Activated CD4-positive, alpha-beta T cell treated with anti-CD3 and anti-CD28 coated beads for 36 hours (primary cell): ENCODE measurements at places on chromosomes 12 and 14. TPM values are rescaled to one million over a fixed set of nuclear protein-coding genes. Genes with fewer than 3 reads are reported as not detected.

- DNase-seq: no peak
Observed at GRCh38 chr12:28456934-28457710, 266.9 kb downstream of the CCDC91 start.

DNA sequence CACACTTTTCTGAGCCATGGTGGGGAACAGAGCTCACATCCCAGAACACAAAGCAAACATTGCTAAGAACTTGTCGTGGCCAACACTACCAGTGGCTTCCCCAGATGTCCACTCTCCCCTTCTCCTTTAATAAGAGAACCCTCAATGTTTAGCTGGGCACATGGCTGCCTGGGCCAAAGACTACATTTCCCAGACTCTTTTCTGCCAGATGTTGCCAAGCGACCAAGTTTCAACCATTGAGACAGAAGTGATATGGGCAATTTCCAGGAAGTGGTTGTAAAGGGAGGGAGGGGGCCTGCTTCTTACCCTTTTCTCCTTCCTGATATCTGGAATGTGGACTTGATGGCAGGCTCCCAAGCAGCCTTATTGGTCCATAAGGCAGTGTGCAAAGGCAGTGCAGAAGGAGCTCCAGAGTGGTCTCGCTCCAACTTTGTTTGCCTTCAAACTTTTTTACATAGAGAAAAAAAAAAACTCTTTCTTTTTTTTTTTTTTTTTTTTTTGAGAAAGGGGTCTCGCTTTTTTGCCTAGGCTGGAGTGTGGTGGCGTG, 24.9 kb upstream of the JDP2 start:
- no peak for DNase-seq

The BRF1 gene
- 28.1 TPM for total RNA-seq

DNA sequence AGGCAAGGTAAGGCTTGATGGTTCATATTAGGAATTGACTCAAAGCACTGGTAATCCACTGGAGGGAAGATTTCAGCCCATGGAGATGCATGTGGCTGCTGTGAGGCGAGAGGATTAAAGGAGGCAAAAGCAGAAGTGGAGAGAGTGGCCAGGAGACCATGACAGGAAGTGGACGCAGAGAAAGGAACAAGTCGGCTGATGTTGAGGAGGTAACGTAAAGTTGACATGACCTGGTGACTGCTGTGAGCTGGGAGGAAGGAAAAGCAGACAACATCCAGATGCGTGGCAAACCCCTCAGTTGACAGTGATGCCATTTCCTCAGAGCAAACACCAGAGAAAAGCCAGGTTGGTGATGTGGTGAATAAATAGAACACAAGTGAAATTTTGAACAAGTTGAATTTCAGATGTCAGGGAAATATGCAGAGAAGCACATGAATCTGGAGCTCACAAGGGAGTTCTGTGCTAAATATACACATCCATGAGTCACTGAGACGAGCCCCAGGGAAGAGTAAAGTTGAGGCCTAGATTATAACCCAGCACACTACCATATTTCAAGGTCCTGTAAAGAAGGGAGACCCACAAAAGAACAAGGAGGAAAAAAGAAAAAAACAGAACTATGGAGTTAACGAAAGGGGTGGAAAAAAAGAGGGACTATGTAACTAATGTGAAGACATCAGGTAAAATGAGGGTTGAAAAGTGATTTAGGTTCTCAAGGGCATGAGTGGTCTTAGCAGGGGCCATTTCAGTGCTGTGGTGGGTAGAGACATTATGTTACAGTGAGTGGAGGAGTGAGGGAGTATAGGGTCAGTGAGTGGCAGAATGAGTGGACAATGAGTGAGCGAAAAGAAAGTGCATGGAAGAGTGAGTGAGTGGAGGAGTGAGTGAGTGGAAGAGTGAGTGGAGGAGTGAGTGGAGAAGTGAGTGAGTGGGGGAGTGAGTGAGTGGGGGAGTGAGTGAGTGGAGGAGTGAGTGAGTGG, 61.6 kb upstream of the GZMB start:
- no peak for DNase-seq

GRCh38 chr12:8658346-8658745, 4.3 kb downstream of the MFAP5 start:
- DNase-seq: no peak

GRCh38 chr12:133057446-133057845, 20.1 kb downstream of the ZNF84 start:
- no peak for DNase-seq

The KIF5A gene
- total RNA-seq: 1.3 TPM

The ENDOU gene
- not detected for total RNA-seq

GRCh38 chr14:96104469-96105057, 65.4 kb downstream of the C14orf132 start:
- no peak for DNase-seq

The CLEC9A gene
- not detected for total RNA-seq

The CDH24 gene
- total RNA-seq: 0.82 TPM

- no peak for DNase-seq
Observed at GRCh38 chr14:94646481-94646880, 34.3 kb downstream of the SERPINA3 start.

DNA sequence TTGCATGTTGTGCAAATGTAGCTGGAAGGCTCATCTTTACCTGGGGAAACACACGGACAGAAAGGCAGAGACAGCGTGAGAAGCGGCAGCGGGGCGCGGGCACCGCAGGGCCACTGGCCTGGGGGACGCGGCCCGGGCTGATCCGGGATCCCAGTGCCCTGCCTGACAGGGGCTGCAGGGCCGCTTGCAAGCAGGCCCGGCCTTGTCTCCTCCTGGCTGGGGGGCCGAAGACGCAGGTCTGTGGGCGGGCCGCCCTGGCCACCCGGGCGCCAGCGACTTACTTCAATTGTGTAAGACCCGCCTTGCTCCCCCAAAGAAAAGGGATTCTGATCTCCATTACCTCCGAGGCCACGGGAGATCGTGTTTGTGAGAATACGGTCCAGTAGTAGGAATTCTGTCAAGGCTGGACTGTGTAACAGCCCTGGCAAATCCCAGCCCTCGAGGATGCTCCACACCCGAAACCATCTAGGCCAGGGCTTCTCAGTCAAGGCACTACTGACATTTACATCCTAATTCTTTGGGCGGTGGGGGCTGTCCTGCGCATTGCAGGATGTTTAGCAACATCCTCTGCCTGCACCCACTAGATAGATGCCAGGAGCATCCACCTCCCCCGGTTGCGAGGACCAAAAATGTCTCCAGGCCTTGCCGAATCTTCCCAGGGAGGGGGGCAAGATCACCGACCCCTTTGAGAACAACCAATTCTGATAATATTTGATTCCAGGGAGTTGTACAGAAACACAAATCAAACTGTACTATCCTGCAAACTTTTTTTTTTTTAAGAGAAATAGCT, 95.6 kb downstream of the BCL11B start:
- no peak for DNase-seq

The STON2 gene
- total RNA-seq: 0.05 TPM

- peak; percentile 64 for DNase-seq
Observed at GRCh38 chr12:93244514-93245077, 133.1 kb upstream of the NUDT4 start.

The AQP2 gene
- not detected for total RNA-seq

DNA sequence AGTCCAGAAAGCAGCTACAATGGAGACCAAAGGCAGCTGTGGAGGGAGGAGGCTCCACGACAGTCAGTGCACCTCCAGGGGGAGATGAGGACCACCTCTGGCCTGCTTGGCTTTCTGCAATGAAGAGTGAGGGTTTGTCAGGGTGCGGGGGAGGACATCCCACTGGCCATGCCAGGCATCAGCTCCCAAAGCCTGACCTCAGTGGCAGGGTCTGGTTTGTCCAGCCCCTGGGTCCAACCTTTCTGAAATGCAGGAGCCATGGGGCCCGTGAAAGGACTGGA, 35.2 kb downstream of the SLC6A12 start:
- no peak for DNase-seq

- DNase-seq: no peak
Observed at GRCh38 chr12:120831648-120832267, 72.4 kb downstream of the SPPL3 start.

The RNASE8 gene
- not detected for total RNA-seq

DNA sequence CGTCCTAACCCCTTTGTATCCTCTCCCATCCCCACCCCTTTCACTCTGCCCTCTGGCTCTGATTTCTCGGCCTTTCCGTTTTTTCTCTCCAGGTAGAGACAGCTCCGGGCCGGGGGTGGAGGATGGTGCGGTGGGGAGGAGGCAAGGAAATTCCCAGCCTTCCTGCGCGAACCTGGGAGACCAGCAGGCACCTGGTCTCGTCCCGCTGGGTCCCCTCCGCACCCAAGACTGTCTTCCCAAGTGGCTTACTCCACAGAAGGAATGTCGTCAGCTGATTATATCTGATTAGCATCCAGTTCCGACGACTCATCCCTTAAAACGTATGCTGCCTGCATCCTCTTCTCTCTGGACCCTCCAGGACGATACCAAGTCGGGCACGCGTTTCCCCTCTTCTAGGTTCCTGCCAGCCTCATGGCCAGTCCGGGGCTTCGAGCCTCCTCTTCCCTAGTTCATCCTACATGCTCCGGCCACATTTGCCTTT, 42.2 kb upstream of the CAPRIN2 start:
- DNase-seq: no peak

The VWF gene
- 0.07 TPM for total RNA-seq

- DNase-seq: no peak
Observed at GRCh38 chr12:107277855-107278254, 184.5 kb upstream of the CRY1 start.

DNA sequence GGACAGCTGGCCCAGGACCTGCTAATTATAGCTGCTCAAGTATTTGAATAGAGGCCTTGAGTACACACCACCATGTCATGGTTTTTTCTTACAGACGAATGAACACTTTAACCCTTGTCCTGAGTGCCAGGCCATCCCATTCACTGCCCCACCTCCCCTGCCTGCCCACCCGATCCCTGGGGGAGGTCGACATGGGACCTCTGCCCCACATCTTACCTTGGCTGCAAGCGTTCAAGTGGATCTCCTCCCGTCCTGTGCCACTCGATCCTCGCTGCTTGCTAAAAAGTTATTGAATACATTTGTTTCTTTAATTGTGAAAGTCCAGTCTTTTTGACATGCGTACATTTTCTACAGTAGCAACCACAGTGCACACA, 10.3 kb downstream of the RTL1 start:
- no peak for DNase-seq

The LAG3 gene
- total RNA-seq: 93.9 TPM

GRCh38 chr14:59844186-59844812, 26.3 kb downstream of the RTN1 start:
- DNase-seq: no peak

DNA sequence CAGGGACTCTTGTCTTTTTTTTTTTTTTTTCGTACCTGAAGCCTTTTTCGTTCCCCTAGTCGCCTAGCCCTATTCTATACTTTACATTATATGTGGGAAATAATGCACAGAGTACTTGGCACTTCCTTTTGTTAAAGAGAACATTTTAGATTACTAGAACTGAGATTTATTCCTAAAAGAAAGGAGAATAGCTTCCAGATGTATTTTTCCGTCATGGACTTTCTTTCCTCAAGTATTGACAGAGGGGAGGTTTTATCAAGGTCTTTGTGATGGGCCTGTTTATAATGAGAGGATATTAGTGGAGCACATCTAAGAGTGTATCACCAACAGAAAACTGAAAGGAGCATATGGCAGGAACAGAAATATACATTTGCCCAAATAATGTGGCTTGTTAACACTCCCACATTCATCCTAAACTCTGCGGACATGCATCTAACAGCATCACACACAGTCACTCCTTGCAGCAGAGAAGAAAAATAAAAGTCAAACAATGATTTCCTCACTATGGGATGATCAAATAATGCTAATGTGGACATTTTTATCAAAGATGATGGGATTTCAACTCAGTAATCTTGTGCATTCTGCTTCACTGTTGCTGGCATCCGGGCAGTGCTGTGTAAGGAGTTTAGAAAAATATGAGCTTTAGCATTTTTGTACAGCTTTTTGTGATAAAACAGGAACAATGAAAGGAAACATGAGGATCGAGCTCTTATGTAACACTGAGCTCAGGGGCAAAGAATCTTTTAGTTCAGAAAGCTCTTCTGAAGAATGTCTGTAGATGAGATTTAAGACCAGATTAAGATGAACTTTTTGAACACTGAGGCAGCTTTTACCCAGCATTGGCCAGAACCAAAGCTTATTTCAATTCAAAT, 183.1 kb downstream of the EGLN3 start:
- no peak for DNase-seq

- DNase-seq: no peak
Observed at GRCh38 chr12:98758331-98758730, 113.2 kb downstream of the APAF1 start.

The NUAK1 gene
- not detected for total RNA-seq

DNA sequence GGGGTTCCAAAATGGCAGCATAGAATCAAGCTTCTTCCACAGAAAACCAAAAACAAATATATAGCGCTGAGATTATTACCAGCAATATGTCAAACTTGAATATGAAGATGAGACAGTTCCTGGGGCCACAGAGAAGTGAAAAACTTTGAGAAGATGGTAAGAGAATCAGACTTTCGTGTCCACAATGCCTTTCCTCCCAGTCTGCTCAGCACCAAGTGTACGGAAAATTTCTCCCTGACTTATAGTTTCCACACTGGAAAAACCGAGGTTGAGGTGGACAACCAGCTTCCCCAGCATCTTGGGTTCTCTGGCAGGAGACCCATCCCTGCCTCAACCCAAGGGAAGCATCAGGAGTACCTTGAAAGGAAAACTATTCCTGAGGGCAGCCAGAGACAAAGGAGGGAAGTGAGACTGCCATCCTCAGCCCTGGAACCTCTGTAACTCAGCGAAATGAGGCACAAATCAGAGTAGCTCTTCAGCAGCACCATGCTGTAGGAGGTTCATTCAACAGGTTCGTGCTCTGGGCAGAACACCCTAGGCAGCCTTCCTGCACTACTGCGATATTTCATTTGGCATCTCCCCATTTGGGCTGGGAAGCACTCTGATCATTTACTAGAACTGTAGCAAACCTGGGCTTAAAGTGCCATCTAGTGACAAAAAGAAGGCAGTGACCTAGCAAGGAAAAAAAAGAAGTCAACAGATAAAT, 52.4 kb upstream of the CAPRIN2 start:
- peak; percentile 21 for DNase-seq

DNA sequence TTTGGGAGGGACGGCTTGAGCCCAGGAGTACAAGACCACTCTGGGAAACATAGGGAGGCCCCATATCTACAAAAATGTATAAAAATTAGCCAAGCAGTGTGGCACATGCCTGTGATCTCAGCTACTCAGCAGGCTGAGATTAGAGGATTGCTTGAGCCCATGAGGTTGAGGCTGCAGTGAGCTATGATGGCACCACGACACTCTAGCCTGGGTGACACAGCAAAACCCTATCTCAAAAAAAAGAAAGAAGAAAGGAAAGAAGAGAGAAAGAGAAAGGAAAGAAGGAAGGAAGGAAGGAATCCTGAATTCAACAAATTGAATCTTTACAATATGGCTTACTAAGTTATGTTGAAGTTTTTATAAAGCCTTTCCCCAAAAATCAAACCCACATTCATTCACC, 2.1 kb downstream of the KIF21A start:
- no peak for DNase-seq

- DNase-seq: no peak
Observed at GRCh38 chr14:21192875-21193535, 37.1 kb upstream of the OR5AU1 start.

GRCh38 chr12:104306943-104307654, 3.6 kb downstream of the EID3 start:
- DNase-seq: no peak

DNA sequence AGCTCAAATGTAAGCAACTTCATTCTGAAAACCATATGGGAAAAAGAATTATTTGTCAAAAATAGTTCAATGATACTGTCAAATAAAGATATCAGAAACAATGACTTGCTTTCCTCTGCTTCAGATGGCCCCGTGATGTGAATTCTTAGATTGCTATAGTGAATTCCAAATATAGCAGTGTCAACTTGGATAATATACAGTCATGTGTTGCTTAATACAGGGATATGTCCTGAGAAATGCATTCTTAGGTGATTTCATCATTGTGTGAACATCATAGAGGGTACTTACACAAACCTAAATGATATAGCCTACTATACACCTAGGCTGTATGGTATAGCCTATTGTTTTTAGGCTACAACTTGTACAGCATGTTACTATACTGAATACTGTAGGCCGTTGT, 108.7 kb upstream of the MIS18BP1 start:
- DNase-seq: no peak
